ENCODE measurements at places on chromosomes 13 and 19.

DNA sequence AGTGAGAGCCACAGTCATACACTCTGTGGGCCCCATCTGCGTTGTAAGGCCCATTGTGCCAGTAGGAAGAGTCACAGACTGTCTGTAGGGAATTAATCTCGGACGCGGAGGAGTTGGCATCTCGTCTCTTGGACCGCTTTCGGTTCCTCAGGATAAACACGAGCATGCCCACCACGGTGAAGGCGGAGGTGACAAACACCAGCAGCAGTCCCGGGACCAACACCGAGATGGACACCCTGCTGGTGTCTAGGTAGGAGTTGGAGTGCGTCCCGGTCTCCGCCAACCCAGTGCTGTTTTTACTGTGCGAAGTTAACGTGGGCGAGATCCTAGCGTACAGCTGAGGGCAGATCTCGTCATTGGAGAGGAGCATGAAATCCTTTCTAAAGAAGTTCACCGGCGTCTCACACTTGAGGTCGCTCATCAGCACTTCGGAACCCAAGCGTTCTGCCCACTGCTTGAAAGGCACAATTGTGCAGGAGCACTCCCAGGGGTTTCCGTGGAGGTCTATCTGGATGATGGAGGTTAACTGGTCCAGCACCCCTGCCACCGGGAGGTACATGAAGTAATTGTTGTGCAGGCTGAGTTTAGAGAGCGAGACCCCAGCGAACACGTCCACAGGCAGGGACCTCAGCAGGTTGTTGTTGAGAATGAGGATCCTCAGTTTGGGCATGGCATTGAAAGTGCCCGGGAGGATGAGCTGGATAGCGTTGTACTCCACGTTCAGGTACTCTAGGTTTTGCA lies 2.7 kb downstream of the SLITRK1 start:
- DNase-seq: no peak

DNA sequence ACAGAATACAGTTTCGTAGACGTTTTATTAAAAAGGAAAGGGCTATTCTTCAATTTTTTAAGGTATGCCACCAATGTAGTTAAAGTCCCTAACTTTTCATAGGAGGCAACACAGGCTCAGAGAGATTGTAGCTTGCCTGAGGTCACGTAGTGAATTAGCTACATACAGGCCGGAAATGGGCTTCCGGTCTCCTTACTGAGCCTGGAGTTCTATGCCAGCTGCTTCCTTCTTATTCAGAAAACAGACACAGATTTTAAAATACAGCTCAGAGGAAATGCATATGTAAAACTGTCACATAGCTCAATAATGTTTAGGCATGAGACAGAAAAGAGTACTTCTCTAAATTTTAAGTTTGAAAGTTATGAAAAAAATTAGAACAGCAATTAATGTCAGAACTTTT lies 85.4 kb upstream of the TUBA3C start:
- DNase-seq: no peak

DNA sequence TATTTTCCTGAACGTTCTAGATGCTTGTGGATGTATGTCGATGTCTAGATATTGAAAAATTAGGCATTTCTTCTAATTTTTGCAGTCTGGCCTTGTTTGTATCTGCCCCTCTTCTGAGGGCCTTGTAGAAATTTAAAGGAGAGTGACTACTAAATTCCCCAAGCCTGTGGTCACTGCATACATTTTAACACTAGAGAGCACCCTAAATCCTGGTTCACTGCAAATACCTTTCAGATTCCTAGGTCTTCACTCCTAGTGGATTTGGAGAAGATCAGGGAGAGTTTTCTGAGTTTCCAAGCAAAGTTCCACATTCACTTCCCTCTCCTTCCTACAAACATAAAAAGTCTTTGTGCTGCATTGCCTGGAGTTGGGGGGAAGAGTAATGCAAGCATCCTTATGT lies 1272.5 kb downstream of the OLFM4 start:
- DNase-seq: no peak

GRCh38 chr19:5828661-5829566 lies 10.6 kb downstream of the FUT6 start:
- no peak for DNase-seq

- no peak for DNase-seq
Measured at GRCh38 chr19:4352701-4353121, 9.3 kb downstream of the MPND start.

Measured in skeletal muscle cell (primary cell).